CD4-positive, alpha-beta T cell treated with Interleukin-4 for 4 hours (primary cell): ENCODE measurements at places on chromosomes 7 and 10.

- no peak for DNase-seq
Measured at GRCh38 chr10:74500026-74500704, 326.2 kb upstream of the KAT6B start.

- DNase-seq: no peak
Measured at GRCh38 chr10:35396560-35397434, 60.5 kb downstream of the CCNY start.

DNA sequence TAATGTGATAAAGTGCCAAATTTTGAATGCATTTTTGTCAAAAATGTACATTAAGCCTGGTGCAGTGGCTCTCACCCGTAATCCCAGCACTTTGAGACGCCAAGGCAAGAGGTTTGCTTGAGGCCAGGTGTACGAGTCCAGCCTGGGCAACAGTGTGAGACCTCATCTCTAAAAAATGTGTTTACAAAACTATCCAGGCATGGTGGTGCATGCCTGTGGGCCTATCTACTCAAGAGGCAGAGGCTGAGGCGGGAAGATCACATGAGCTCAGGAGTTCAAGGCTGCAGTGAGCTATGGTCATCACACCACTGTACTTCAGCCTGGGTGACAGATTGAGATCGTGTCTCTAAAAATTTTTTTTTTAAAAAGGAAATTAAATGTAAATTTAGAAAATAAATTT lies 18.5 kb upstream of the MGMT start:
- DNase-seq: no peak

GRCh38 chr10:3873728-3874461 lies 88.9 kb upstream of the KLF6 start:
- DNase-seq: peak; percentile 98

DNA sequence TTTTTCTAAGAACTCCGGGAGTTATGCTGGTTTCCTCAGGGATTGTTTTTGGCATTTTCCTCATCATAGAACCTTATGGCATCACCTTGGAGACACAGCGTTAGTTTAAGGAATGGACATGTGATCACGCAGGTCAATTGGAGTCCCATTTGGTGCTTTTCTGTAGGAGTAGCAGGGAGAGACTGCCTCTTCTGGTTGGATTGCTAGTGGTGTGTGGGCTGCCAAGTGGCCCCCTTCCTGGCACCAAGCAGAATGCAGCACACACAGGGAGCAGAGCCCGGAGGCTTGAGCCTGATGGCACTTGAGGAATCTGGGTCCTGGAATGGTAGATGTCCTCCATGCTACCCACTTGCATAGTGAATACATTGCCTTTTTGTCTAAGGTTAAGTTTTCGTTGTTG lies 57.9 kb downstream of the SDK1 start:
- no peak for DNase-seq

GRCh38 chr10:132572545-132572937 lies 35.0 kb downstream of the INPP5A start:
- DNase-seq: no peak

DNA sequence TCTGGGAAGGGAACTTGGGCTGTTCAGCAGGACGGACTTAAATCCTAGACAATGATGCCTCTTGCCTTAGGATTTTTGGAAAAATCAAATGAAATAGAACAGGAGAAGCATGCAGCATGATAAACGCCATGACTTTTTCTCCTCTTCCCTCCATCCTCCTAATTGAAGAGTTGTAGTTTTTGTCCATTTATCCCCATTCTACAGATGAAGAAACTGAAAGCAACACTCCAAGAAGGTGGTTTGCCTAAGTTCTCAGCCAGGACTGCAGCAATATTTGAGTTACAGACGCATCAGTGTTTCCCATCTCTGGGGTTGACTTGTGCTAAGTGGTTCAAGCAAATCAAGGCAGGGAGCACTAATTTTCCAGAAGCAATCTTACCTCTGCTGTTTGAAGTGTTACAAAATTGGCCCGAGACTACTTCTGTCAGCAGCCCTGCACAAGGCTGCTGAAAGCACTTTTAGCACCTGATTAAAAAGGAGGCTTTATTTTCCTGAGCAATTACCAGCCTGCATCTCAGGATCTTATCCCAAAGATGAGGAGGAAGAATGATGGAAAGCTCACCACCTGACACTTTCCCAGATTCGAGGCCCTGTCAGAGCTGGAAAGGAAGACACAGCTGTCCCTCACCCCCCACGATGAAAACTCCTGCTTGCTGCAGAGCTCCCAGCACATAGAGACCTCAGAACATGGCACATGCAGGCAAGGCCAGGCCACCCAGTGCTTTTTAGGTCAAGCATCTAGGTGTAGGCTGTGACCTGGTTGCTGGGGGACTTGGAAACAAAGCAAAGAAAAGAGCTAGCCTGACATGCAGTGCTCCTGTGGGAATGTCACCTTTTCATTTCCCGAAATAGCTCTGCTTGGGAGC lies 19.7 kb upstream of the C10orf71 start:
- no peak for DNase-seq

DNA sequence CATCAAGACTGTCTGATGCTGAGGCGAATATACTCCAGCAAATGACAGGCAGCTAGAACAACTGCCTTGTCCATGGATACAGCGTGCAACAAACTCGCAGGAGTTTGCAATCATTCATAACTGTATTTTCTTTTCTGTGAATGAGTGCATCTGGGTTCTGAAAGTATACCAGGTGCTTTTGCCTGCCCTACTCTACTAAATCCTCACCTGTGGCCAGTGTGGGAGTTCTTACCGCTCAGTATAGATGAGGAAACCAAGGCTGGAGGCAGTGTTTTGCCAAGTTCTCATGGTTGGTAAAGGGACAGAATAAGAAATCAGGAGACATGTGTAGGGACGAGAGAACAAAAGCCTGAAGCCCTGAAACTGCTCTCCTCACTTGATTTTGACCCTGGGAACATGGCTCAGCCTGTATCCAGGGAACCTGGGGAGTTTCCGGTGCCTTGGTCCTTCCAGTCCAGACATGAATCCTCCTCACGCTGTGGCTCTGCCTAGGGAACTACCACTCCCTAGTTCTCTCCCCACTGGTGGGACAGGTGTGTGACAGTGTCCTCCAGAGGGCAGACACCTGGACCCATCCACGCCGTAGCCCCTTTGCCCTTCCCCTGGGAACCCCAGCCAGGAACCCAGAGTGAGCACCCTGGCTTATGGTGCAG lies 142.0 kb downstream of the CDH23 start:
- DNase-seq: no peak

DNA sequence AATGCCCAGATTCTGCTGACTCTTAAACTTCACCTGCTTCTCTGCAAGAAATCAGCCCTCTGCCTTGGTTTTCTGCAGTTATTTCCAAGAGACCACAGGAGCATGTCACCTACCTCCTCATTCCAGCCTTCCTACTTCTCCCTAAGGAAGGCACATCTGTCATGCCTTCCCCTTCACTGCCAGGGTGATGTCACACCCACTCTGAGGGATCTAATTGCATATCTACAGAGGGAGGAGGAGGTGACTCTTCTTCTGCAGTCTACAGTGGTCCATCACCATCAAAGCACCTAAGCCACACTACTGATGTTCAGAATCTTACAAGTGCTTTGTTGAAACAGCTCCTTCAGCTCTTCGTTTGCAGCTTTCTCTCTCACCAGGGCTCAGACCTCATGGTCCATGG lies 275.5 kb downstream of the FGFR2 start:
- DNase-seq: no peak

DNA sequence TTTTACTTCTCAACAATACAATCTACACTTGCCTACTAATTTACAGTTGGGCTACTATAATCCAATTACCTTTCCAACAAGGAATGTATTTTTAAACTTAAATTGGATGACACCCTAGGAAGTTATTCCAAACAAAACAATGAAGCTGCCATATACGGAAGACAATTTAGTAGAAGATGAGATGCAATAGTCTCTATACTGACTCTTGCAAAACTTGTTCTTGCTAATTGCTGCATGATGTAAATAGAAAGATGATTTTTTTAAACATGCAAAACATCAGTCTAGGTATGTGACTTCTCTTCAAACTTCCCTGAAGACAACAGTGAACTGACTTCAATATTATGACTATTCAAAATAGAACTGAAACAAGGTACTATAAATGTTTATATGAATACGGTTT lies 17.6 kb downstream of the NT5C3A start:
- DNase-seq: no peak

DNA sequence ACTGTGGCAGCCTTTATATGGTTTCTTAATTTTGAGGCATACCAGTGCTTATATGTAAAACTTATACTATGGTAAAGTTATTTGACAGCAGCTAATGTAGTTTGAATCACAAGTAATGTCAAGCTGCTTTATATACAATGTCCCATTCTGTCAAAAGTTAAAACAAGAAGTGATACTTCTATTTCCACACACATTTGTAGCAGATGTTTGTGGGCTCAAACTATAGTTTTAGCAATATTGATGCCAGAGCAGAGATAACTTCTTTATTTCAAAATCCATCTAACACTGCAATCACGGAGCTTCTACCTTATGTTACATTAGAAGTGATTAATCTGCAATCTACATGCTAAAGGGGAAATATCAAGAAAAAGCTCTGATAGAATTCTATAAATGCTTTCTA lies 149.6 kb downstream of the ADK start:
- DNase-seq: no peak

DNA sequence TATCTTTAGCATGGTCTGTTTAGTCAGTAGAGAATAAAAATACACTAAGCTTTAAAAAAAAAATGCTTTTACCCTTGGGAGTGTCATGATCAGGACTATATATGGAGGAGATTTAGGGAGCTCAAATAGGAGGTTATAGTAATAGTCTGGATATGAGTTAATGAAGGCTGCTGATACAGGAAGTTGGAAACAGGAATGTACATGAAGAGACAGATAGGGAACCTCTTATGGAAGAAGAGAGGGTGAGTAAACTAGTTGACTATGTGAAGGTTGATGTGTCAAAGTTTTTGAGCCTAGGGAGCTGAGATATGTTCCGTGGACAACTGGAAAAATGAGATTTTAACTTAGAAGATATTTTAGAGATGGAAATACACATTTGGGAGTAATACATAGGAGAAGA lies 472.0 kb upstream of the FZD8 start:
- no peak for DNase-seq

- no peak for DNase-seq
Measured at GRCh38 chr7:78542541-78542940, 744.0 kb downstream of the PHTF2 start.

GRCh38 chr10:1241973-1242935 lies 186.1 kb downstream of the WDR37 start:
- DNase-seq: no peak

DNA sequence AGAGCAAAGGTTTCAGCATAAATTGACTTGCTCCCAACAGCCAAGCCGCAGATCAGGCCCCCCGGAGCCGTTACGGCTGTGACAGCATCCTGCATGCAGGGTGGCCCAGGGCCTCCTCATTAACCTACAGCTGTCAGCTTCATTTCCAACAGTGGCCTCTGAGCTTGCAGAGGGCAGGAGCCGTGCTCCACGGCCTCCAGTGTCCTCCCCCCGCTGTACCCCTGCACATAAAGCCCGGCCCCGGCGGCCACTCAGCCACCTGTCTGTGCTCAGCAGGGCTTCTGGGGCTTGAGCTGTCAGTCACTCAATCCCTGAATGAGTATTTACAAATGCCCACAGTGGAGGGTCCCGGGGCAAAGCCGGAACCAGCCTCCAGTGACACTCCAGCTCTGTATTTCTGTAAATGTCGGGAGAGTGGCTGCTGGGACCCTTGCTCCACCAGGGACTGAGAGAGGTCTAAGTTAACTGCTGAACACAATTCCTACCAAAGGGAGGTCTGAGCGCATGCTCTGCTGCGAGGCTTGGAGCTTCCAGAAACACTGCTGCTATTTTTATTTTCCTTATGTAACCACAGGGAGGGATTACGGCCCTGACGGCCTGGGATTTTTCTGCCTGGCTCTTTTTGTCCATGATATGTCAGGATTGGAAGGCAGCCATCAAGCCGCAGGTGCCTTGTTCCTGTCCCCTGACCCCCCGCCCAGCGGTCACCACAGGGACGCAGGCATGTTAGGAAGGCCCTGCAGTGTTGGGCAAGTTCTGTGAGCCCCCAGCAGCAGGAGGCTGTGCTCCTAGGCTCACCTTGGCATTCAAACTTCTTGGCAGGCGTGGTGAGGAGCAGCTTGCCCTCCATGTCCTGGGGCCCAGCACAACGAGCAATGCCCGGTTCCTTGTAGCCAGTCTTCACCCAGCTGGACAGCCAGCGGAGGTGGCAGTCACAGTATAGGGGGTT lies 165.0 kb downstream of the SLIT1 start:
- DNase-seq: no peak

DNA sequence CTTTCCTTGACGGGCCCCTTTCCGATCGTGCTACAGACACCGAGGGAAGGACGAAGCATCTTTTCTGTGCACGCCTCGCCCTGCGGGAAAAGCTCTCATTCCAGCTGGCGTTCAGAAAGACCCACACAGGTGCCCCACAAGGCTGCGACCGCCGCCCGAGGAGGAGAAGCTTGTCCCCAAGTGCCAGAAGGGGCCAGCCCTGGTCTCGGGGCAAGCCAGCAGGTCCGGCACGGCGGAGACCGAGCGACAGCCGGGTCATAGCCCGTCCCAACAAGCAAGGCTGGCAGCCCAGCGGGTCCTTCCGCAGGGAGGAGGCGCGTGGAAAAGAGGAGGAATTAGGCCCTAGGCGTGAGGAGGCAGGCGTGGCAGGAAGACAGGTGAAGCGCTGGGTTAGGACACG lies 62.7 kb downstream of the TNRC18 start:
- no peak for DNase-seq

DNA sequence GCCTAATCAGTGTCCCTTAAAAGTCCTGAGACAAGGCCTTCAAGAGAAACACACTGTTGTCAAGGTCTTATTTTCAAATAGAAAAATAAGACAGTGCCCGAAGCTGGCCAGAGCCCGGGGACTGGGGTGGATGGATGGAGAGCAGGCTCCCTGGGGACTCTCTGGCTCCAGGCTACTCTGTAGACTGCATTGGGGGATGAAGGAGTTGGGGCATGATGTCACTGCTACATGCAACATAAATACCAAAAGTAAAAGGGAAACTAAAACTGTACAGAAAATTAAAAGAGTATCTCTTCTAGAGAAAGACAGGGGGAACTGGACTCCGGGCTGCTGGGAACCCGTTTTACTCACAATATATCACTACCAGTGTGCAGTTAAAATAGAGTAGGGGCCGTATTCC lies 629.8 kb downstream of the KCNMA1 start:
- no peak for DNase-seq

- no peak for DNase-seq
Measured at GRCh38 chr10:14545827-14546226, 215.1 kb upstream of the FRMD4A start.

DNA sequence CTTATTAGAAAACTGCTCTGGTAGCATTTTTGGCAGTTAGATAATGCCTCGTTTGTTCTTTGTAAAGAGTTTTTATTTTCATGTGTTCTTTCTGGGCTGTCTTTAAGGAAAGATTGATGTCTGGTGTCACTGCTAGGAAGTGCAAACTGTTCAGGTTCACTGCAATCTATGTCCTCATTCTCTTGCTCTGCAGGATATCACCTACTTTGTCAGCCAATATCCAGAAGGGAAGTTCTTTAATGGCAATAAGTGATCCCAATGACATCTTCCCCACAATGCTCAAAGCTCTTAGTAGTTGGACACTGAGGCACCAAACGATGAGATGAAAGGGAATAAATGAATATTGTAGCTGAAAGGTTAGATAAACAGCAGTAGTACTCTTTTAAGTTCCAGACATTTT lies 115.1 kb downstream of the AGMO start:
- no peak for DNase-seq
